ENCODE measurements at places on chromosomes 4 and X.

GRCh38 chrX:16914058-16914457, 32.4 kb upstream of the REPS2 start:
- DNase-seq, result no peak

- no peak for DNase-seq
Observed at GRCh38 chr4:158776106-158776505, 7.3 kb downstream of the FNIP2 start.

DNA sequence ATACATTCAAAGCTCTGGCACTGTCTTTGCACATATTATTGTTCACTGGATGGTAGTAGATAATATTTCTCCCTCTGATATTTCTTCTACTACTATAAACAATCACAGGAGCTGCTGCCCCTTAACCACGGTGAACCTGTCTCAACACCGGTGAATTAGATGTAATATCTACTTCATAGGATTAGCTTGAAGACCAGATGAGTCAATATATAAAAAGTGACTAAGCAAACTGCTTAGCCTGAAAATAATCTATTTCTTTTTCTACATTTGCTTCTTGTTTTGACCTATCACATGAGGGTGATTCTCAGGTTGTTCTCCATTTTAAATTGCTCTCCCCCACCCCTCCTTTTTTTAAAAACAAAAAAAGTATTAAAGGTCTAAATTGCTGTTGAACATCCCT, 645.5 kb downstream of the ANKRD50 start:
- peak; percentile 10 for DNase-seq

GRCh38 chr4:112510291-112511092, 5.5 kb downstream of the NEUROG2 start:
- DNase-seq, result no peak

- DNase-seq, result no peak
Observed at GRCh38 chrX:80667967-80668366, 141.7 kb downstream of the BRWD3 start.

DNA sequence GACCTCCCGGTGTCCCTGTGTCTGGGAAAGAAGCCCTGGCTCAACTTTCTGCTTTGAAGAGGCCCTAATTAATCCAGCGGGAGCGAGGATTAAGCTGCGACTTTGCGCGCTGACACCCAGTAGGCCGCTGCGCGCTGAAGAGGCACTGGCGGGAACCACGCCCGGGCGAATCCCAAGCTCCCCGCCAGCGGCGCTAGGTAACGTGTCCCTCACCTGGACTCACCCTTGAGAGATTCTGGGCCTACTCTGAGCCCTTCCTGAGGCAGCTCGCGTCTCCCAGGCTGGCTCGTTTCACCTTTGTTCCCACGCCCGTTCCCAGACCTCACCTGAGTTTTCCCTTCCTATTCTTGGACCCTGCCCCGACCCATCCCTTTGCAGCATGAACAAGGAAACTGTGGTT, 616 bp upstream of the KLHL34 start:
- no peak for DNase-seq

DNA sequence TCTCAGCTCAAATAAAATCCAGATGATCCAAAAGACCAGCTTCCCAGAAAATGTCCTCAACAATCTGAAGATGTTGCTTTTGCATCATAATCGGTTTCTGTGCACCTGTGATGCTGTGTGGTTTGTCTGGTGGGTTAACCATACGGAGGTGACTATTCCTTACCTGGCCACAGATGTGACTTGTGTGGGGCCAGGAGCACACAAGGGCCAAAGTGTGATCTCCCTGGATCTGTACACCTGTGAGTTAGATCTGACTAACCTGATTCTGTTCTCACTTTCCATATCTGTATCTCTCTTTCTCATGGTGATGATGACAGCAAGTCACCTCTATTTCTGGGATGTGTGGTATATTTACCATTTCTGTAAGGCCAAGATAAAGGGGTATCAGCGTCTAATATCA, 18.7 kb upstream of the TLR8 start:
- no peak for DNase-seq

DNA sequence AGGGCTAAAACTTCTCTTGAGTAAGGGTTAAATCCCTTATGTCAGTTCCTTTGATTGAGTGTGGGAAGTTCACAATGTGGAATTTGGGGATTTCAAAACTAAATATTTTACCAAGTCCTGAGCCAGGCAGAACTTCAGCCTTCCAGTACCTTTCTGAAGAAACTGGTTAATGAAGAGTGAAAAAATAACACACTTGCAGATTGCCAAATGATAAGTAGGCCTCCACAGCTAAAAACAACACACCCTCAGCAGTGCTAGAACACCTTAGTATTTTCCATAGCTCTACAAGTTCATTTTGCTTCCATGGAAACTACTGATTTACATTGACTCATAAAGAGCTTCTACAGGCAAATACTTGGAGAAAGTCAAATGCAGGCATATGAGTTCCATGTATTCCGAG, 326.8 kb downstream of the ZNF674 start:
- DNase-seq, result no peak

DNA sequence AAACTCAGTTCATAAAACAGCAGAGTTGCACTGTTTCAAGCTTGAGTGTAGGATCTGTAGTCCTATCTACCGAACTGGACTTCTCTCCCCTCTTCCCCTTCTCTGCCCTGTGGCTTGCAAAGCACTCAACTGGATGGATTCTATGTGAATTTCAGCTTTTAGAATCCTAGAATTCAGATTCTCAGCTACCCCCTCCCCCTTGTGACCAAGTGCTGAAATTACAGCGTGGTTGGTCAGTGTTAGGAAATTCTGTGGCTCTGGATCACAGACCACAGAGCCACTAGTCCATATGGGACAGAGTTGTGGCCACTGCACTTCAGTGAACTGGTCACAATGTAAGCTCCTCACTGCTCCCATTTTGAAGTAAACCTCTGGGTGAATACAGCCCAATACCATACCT, 64.6 kb upstream of the TRPC5 start:
- DNase-seq, result no peak

DNA sequence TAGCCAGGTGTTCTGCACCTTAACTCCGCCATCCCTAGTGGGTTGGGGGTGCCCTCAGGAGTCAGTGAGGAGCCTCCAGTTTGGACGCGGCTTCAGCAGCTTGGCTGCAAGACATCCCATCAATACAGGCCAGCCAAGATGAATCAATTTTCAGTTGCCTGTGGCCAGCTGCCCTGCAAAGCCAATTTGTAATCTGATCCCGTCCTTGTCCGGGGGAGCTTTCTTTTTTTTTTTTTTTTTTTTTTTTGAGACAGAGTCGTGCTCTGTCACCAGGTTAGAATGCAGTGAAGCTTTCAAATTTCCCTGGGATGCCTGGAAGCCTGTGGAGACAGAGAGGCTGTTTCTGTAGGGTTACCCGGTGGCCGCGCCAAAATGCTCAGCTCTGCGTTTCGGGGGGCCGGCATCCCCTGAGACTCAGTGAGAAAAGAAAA, 192.5 kb downstream of the ASMT start:
- DNase-seq, result peak; percentile 44

DNA sequence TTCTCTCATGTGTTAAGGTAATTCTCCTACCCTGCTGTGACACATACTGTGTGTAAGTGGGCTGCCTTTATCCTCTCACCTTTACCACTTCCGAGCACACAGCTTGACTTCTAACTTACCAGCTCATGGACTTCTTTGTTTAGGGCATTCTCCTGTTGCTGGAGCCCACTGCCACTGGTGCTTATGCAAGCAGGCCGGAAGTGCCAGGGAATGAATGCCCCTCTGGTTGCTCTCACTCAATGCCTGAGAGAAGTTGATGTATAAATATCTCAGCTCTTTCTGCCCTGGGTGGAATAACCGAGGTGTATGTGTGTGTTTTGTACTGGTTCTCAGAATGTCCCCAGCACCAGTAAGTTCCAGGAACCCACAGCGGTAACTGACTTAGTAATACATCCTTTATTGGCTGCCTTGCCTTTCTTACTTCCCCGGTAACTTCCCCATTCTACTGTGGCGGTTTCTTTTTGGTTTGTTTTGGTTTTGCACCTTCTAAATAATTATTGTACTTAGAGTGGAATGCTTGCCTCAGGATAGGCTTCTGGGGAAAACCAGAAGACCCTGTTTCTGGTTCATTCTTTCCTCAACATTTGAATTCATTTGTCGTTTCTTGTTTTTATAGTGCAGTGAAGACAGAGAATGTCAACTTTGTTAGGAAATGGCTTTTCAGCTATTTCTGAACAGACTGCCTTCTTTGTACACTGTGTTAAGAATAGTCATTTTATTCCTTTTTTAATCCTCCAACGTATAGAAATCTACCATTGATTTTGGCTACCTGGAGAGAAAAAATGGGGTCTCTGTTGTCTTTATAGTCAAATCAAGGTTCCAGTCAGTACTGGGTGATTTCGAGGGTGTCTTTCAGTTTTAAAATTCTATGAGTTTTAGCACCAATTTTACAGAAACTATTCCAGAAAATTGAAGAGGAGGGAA, 45.4 kb downstream of the CXorf58 start:
- no peak for DNase-seq

DNA sequence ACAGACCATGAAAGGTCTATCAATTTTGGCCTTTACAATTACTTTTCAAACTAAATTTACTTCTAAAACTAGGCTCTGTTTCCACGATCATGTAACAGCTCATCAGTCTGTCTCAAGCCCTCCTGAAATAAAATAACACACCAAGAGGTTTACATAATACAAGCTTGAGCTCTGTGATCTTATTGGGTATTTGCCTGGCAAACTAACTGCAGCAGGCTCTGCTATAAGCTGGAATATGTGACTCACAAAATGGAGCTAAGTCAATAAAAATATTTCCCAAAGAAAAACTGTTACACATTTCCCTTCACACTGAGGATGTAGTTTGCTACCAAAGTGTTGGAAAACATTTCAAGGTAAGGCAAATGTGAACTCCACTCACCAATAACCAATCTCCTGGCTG, 94.7 kb upstream of the GPM6B start:
- DNase-seq, result peak; percentile 22

GRCh38 chrX:71668248-71668595, 876 bp downstream of the LOC101059915 start:
- DNase-seq, result no peak

DNA sequence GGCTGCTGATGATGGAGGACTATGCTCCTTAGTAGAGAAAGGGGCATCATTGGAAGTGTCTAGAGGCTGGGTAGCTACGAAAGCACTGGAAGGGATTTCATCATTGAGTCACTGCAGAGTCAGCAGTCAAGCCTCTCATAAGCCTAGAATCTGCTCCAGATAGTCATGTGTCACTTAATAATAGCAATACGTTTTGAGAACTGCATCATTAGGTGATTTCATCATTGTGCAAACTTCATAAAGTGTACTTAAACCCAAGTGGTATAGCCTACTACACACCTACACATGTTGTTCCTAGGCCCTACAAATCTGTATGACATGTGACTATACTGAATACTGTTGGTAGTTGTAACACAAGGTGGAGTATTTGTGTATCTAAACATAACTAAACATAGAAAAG, 165.6 kb downstream of the PTTG2 start:
- DNase-seq, result no peak

DNA sequence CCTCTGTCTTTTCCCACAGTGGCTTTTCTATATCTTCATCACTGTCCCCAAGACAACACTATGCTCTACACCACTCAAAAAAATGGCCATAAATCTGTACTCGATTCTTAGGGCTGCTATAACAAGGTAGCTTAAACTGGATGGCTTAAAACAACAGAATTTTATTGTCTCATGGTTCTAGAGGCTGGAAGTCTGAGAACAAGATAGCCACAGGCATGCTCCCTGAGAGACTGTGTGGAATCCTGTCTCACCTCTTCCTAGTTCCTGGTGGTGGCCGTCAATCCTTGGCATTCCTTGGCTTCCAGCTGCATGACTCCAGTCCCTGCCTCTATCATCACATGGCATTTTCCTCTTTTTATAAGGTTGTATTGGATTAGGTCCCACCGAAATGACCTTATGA, 70.7 kb upstream of the DCLK2 start:
- DNase-seq, result peak; percentile 91

- DNase-seq, result peak; percentile 72
Observed at GRCh38 chr4:123974386-123975149, 578.0 kb downstream of the SPRY1 start.

DNA sequence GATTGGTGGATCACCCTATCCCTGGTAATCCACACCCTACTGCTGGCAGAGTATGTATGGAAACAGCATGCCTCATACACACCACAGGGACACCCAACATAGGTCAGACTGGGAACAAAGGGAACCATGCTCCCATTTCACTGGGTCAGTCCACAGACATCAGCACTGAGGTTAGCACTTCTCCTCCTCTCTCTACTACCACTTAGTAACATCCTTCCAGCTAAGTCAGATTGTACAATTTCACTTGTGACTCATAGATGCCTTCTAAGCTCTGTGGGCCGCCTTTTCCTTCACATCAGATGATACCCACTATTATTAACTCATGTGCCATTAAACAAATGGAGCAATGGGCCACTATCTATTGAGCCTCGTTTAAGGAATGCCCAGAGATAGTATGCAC, 15.5 kb upstream of the ZXDA start:
- DNase-seq, result no peak

DNA sequence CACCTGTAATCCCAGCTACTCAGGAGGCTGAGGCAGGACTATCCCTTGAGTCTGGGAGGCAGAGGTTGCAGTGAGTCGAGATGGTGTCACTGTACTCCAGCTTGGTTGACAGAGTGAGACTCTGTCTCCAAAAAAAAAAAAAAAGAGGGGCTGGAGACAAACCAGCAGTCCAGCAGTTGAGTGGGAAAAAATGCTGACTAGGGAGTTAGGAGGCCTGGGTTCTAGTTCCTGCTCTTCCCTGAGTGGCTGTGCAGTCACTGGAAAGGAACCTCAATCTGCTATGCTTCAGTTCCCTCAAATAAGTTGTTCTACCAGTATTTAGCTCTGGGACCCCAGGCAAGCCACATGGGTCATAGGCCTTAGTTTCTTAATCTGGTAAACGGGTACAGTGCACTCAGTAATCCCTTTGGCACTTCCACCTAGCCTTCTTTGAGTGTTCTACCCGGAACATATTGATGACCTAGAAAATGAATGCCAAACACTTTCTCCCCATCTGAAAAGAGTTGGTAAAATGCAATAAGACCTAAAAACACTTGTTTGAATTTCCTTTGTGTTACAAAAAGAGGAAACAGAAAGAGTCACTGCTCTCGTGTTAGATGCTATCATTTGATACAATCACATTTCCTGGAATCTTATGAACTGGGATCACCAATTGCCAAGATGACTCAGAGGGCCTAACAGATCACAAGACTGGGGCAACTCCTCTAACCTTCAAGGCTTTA, 99.3 kb upstream of the EGFL6 start:
- DNase-seq, result peak; percentile 67

Measured in fibroblast of upper back skin (primary cell).